ENCODE measurements at places on chromosomes 16 and 17.

DNA sequence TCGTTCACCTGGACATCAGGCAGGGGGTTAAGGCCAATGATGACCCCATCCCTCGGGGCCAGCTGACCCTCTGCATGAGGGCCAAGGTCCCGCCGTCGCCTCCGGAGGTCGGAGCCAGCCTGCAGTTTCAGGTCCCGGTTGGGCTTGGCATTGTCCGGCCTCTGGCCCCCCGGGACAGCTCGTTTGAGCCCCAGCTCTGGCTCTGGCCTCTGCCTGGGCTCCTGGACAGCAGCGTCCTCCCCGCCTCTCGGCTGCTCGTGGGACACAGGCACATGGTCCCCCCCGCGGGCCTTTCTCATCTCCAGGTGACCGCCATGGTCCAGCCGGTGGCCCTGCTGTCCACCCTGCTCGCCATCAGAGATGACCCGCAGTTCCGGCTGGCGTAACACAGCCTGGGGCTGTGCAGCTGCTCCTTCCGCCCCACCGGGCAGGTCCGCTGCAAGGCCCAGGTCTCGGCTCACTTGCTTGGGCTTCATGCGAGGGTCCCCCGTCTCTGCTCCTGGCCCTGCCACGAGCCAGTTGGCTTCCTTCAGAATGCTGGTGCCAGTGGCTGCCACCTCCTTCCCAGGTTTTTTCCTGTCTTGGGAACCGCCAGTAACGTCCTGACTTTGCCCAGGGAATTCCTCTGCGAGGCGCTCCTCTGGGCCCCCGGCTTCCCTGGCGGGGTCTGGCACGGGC lies 6.7 kb downstream of the NDUFAF8 start:
- DNase-seq, result peak; percentile 44

DNA sequence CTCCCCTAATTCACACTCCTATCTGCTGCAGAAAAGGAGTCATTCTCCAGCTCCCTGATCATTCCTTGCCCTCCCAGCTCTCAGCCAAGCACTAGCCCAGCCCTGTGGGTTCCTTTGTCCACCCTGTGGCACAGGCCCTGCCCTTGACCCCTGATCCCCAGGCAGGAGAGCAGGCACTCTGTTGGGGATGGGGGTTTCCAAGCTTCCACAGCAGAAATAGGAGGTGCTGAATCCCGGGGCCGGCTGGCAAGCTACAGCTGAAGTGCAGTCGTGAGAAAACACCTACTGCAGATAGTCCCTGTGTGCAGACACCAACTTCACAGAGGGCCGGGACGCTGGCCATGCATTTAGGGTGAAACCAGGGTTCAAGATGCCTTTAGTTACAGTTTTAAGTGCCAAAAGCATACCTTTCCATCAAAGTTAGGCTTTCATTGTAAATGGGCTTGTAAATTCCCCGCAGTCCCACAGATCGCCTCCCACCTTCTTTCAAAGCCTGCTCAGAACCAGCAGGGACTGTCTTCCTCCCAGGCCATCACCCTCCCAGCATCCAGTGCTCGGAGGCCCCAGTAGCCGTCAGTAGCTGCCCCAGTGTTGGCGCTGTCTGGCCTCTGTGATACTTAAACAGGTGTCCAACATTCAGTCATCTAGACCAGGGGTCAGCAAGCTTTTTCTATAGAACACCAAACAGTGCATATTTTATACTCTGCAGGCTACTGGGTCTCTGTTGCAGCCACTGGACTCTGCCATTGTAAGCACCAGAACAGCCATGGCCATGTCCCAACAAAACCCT lies 10.6 kb downstream of the CPSF4L start:
- DNase-seq, result no peak

DNA sequence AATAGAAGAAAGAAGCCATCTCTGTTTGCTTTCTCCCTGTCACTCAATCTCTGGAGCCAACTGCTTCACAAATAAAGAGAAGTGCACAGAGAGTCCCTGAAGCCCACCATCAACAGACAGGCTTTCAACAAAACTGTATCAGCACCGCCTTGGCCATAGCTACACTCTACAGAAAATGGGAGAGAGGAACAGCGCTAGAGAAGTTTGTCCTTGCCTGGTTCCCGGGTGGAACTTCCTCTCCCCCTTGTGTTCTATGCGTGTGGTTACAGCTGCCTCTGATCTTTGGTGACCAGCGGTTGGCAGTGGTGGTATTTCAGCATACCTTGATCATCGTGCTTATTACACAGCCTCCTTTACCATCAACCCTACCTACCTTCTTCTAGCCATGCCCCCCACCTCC lies 91.4 kb upstream of the CCL2 start:
- no peak for DNase-seq

- DNase-seq, result no peak
Measured at GRCh38 chr16:8572919-8573724, 17.2 kb downstream of the TMEM114 start.

DNA sequence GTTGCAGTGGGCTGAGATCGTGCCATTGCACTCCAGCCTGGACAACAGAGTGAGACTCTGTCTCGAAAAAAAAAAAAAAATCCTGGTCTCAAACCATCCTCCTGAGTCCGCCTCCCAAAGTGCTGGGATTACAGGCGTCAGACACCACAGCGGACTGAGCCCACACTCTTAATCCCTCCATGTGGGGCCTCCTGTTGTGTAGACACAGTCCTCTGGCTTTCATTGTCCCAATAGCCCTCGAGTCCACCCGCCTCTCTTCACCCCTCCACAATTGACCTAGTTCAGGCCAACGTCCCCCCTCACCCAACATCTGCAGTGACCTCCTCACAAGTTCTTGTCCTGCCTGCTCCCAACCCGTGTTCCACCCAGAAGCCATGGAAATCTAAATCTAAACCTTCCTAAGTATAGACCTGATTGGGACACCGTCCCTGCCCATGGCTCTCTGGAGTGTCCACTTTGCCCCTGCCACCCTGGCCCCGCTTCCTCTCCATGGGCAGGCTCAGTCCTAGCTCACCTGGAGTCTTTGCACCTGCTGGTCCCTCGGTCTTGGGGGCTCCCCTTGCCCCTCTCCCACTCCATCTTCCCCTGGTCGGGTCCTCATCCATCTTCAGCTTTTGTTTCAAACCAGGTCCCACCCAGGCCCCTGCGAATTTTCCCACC lies 46.7 kb downstream of the HAPSTR1 start:
- DNase-seq, result peak; percentile 26

GRCh38 chr17:65509032-65509431 lies 52.4 kb downstream of the AXIN2 start:
- no peak for DNase-seq

DNA sequence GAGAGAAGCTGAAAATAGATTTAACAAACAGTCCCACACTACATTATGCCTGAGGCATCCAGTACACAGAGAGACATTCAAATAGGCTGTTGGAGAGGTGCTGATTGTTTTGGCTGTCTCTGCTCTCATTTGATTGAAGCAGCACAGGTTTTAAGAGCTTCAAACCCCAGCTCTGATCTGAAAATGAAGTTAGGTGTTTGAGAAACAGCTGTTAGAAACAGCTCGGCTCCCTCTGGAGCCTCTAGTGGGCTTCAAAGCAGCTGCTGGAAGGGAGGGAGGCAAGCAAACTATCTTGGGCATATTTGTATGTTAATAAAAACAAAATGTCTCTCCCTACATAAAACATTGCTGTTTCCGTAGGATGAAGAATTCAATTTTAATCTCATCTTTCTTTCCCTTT lies 607.3 kb upstream of the GOT2 start:
- DNase-seq, result no peak

- DNase-seq, result peak; percentile 56
Measured at GRCh38 chr16:50668368-50669008, 12.6 kb downstream of the SNX20 start.

DNA sequence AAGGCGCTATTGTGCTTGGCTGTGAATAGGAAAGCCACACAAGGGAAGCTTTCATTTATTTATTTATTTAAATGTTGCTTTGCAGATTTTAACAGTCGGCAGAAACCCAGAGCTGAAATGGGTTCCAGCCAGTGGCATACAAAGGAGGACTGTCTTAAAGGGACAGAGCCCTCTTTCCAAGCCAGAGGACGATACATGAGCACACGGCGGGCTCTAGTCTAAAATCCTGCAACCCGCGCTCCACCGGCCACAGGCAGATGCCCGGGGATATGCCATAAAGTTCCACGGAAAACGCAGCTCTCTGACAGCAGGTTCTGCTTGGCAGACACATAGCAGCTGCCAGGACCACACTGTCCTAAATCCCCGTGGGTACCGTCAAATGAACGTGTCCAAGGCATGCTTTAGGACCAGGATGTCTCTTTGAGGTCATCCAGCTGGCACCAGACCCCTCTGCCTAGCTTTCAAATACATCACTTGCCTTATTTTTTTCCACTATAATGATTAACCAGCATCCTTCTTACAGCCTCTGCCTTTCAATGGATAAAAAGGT lies 64.6 kb downstream of the CYTH1 start:
- no peak for DNase-seq

GRCh38 chr17:77213778-77214132 lies 73.0 kb downstream of the SEC14L1 start:
- DNase-seq, result no peak

GRCh38 chr17:55930291-55930809 lies 179.5 kb downstream of the PCTP start:
- no peak for DNase-seq

GRCh38 chr17:16463358-16464302 lies 28.4 kb downstream of the LRRC75A start:
- no peak for DNase-seq
